HL-60 (cell line): ENCODE measurements at places on chromosomes 5 and 9.

DNA sequence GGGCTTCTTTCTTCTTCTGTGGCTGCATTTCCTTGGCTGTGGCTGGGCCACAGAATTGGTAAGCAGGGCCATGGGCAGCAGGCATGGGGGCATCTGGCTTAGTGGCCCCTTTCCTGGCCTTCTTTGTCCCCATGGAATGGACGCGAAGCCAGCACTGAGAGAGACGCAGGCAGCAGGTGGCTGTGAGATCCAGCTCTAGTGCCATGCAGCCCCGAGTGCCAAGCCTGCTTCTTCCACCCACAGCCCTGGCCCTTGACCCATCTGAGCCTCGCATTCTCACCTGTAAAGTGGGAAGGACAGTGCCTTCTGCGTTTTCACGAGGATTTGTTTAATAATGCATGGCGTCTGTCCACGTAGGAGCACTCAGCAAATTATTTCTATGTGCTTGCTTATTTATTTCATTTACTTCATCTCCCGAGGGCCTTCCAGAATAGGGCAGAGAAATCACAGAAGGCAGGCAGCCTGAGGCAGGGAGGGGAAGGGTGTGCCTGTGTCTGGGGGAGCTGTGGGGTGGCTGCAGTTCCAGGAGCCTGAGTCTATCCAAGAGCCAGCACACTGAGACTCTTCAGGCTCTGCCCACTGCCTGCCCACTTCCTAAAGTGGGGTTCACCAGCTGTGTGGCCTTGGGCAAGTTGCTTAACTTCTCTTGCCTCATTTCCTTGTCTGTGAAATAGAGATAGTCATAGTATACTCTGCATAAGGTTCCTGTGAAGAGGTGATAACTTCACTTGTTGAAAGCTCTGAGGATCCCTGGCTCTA lies 55.2 kb downstream of the NTNG2 start:
- DNase-seq: peak; percentile 94

- DNase-seq: no peak
Measured at GRCh38 chr5:74155501-74155900, 485.0 kb downstream of the ENC1 start.

GRCh38 chr5:76274571-76274970 lies 128.5 kb upstream of the IQGAP2 start:
- no peak for DNase-seq

- no peak for DNase-seq
Measured at GRCh38 chr9:100426189-100426529, 784 bp upstream of the MSANTD3 start.

GRCh38 chr5:83925321-83925954 lies 204.8 kb upstream of the HAPLN1 start:
- no peak for DNase-seq
